ENCODE measurements at places on chromosomes 16 and 17.

DNA sequence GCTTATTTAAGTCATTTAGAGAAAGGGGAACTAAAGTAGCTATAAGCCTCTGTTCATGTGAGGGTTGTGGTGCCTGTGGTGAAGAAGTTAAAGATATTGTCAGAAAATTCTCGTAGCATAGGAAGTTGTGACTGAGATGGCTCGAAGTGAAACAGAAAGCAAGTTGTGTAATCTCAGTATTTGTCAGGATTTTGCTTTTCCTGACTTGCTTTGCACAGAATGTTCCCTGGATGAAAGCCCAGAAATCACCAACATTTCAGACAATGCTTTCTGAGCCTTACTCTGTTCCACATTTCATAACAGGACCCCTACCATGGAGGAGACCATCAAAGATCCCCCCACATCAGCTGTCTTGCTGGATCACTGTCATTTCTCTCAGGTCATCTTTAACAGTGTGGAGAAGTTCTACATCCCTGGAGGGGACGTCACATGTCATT, 10.6 kb downstream of the CALCOCO2 start:
- DNase-seq = no peak

GRCh38 chr17:32813021-32813420, 63.9 kb downstream of the MYO1D start:
- DNase-seq = no peak

- peak; percentile 25 for DNase-seq
These were observed 254.8 kb upstream of the TBX2 start for GRCh38 chr17:61144617-61145564.

DNA sequence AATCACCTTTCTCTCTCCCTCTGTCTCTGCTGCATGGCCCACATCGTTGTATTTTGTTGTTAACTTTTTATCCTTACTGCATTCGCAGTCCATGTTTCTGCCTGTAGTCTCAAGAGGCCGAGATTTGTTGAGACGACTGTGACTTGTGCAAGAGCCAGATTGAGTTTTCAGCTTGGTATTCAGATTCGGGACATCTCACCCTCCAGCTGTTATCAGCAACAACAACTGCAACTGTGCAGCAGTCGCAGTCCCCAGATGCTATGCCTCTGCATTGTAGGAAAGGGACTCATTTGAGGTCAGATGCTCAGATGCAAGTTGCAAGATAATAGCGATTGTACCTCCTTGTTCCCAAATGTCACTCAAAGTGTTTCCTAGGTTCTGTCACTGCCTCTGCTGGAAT, 209.0 kb downstream of the SNX29 start:
- no peak for DNase-seq

GRCh38 chr17:67647482-67647881, 70.3 kb upstream of the NOL11 start:
- no peak for DNase-seq

DNA sequence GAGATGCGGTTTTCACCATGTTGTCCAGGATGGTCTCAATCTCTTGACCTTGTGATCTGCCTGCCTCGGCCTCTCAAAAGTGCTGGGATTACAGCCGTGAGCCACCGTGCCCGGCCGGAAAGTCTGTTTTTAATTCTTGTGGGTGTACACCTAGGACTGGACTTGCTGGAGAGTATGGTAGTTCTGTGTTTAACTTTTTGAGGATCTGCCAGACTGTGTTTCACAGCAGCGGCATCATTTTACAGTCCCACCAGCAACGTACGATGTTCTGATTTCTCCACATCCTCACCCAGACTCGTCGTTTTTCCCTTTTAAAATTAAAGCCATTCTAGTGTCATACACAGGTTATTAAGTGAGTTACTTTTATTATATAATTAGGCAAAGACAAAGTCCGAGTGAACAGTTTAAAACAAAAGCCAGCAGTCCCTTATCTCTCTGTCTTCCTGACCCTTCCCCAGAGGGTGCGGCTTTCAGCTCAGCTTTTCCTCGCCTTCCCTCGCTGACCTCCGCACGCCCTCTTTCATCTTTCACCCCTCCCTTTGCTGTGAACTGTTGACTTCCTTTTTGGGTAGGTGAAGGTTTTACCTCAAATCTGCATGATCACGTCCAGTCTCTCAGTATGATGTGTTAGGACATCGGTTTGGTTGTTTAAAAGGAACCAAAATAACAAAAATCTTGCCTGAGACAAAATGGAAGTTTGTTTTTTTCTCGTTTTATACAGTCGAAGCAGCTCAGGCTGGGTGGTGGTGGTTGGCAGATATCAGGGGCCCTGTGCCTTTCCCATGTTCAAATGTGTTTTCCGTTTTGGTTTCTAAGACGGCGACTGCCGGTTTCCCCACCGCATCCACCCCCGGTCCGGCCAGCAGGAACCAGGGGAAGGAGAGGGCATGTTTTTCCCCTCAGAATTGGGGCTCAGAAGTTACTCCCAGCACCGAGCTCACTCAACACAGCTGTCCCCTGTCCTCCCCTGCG, 18.0 kb downstream of the FAM234A start:
- DNase-seq = peak; percentile 13

DNA sequence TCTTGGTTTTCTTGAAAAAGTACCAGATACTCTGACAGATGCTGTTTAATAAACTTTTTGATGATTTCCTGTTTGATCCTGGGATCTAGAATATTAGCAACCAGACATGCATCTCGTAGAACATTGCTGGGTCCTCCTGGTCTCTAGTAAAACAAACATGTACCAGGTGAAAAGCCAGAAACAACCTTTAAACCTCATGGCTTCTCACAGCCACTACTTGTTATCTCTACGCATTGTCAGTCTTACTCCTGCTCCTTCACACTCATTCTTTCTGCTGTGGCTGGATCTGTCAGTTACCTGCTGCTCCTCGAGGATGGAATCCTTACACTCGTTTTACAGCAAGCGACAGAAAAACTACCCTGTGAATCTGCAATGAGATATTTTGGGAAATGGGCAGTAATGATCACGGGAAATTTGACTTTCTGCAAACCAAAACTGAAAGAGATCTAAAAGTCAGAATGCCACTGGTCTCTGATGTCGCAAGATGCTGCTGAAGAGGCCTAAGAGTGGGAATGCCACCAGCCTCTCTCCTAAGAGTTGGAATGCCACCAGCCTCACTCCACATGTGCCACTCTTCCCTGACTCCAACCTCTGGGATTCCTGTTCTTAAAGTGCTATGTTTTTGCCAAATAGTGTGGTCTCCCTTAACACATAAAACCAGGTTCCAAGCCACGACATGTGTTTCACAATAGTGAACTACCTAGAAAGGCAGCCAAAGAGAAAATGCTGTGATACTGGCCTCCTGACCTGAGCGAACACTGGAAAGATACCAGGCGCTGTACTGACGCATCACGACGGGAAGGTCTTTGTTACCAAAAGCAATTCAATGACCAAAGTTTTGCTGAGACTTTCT, 86.3 kb downstream of the VPS53 start:
- no peak for DNase-seq

DNA sequence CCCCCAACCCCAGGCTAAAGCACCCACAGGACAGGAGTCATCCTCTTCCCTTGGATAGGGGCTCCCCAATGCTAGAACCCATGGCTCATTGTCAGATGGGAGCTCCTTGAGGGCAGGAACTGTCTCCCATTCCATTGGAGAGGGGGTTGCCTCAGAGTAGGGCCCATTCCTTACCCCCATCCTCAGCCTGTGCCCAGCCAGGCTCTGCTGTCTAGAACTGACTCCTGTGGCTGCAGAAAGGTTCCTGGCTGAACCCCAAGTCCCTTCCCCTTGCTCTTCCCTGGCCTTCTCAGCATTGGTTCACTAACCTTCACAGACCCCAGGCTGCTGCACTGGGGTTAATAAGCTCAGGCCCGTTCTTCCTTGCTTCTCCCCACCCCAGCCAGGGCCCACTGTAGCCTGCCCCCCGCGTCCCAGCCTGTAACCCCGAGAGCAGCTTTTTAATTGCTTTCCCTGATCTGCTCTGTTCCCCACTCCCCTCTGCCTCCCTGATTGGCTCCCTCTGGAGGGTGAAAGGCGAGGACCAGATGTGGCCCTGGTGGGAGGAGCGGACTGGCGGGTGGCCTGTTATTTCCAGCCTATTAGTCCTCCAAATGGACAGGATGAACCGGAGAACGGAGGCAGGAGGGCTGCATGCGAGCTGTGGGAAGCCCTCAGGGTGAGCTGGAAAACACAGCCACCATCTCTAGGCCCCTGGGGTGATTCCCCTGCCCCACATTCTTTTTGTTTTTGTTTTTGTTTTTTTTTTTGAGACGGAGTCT, 6.0 kb upstream of the GFAP start:
- no peak for DNase-seq

- no peak for DNase-seq
These were observed 137.4 kb upstream of the TNRC6C start for GRCh38 chr17:77821114-77821513.

DNA sequence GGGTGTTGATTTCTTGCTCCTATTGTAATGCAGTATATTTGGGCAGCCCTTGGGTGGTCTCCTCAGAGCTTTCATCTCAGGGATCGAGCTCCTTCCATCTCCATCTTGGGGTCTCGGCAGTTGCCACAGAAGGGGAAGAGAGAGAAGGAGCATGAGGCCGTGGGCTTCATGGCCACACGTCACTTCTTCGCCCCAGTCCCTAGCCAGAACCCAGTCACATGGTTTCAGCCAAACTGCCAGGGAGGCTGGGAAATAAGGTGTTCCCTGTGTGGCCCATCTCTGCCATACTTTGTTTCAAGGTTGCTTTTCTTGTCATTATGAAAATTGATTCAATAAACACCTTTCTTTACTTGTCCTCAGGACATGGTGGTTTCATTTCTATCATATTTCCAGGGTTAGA, 68.4 kb upstream of the NKD1 start:
- DNase-seq = no peak

- no peak for DNase-seq
These were observed at the start of gene DDX42 for GRCh38 chr17:63774141-63774968. Gene DDX42 (plus strand): TSS chr17:63774170. CDS start chr17:63787050, 12,880 bp downstream.

DNA sequence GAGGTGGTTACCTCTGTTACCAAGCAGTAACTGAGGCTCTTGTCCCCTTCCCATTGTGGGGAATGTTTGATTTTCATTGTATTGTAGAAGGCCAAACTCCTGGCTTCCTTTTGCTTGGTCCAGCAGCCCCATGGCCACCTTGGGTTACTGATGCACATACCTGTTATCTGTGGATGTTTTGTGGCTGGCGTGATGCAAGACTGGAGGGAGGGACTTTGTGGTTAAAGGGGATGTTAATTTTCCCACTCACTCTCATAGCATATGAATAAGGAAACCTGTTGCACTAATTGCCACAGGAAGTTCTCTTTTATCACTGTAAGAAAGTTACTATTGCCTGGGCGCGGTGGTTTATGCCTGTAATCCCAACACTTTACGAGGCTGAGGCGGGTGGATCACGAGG, 168.6 kb upstream of the HS3ST4 start:
- DNase-seq = no peak

DNA sequence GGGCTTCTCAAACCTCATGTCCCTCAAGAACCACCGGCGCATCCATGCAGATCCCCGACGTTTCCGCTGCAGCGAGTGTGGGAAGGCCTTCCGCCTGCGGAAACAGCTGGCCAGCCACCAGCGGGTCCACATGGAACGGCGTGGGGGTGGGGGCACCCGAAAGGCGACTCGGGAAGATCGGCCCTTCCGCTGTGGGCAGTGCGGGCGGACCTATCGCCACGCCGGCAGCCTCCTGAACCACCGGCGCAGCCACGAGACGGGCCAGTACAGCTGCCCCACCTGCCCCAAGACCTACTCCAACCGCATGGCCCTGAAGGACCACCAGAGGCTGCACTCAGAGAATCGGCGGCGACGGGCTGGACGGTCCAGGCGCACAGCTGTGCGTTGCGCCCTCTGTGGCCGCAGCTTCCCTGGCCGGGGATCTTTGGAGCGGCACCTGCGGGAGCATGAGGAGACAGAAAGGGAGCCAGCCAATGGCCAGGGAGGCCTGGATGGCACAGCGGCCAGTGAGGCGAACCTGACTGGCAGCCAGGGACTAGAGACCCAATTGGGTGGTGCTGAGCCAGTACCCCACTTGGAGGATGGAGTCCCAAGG, 5.9 kb downstream of the ZNF646 start:
- DNase-seq = no peak

GRCh38 chr16:799948-800833, at the start of gene GNG13:
Gene GNG13 (minus strand): TSS chr16:800734. CDS start chr16:799077, 1,657 bp downstream.
- no peak for DNase-seq

GRCh38 chr17:34885076-34885475, 76.2 kb downstream of the CCT6B start:
- peak; percentile 10 for DNase-seq

GRCh38 chr16:525520-526180, 1.9 kb upstream of the CAPN15 start:
- DNase-seq = no peak

DNA sequence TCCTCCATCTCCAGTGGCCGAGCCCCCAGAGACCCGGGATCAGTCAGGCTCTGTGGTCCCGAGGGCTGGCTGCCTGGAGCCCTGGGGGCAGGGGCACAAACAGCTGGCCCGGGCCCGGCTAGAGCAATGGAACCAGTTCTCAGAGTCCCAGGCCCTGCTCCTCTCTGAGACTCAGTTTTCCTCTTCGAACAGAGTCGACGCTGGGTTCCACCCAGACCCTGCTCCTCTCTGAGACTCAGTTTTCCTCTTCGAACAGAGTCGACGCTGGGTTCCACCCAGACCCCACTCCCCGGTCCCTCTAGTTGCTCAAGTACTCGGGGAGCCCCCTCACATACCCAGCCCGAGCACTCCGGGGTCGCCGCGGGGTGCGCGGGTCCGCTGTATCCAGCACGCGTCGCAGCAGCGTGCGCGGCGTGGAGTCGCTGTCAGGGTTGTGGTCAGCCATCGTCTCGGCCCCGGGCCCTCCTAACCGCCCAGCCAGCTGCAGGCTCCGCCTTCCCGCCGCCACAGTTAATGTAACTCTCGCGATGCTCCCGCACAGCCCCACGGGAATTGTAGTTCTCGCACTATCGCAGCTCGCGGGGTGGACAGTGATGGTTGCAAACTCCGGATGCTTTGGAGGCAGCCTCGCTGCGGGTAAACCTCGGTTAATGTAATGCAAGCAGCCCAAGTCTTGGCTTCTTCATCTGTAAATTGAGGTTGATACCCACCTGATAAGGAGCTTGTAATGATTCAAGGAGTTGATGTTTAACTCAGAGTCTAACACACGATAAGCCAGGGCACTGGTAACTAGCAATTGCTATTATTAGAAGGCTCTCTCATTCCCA, 8.5 kb upstream of the THAP11 start:
- peak; percentile 90 for DNase-seq

- no peak for DNase-seq
These were observed 41.1 kb downstream of the TMEM11 start for GRCh38 chr17:21172846-21173245.

- DNase-seq = no peak
These were observed 273.9 kb upstream of the MAF start for GRCh38 chr16:79874391-79874790.

GRCh38 chr17:9292561-9292941, 271.2 kb downstream of the NTN1 start:
- DNase-seq = no peak

GRCh38 chr17:81097943-81098308, 63.0 kb downstream of the BAIAP2 start:
- DNase-seq = no peak

DNA sequence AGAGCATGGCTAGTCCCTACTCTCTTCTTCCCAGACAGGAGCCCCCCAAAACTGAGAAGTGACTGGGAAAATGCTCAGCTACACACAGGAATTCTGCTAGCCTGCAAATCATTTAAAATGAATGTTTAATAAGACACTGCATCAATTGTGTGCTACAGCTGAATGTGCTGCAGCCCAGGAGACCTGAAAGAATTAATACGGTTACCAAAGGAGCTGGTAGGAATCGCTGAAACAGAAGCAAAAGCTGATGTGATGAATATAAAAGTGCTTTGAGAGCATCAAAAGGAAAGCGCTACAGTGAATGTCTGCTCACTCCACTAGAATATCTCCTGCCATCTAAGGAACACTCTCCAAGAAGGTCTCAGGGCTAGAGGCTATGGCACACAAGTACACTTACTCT, 3.7 kb downstream of the GRIN2A start:
- DNase-seq = no peak

GRCh38 chr17:45305530-45306087, 11.2 kb downstream of the MAP3K14 start:
- no peak for DNase-seq
